ENCODE measurements at places on chromosomes 13 and 19. TPM values are rescaled to one million over a fixed set of nuclear protein-coding genes. Genes with fewer than 3 reads are reported as not detected.

The PABPC3 gene
- total RNA-seq, result 0.14 TPM

DNA sequence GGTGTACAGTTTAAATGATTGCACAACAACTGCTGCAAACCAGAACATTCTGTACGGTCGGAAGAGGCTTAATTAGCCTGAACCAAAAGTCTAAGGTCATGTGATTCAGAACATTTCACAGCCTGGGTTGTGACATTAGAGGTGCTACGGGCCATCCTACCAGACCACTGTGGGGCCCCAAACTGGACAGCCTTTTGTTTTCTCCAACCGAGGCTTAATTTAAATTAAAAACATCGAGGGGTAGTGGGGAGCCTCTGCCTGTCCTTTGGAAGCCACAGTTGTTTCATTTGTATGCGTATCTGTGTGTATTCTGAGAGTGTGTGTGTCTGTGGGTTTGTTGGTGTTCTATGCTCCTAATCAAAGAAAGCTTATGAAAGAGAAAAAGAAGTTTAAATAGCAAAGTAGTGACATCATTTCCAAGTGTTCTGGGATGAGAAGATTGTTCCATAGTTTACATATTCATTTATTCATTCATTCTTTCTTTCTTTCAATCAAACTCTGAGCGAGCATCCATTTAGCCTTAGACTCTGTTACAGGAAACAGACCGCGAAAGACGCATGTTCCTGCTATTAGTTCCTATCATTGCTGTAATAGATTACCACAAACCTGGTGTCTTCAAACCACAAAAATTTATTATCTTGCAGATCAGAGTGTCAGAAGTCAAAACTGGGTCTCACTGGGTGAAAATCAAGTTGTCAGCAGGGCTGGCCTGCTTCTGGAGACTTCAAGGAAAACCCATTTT is 444.8 kb downstream of the FOXO1 start:
- DNase-seq, result no peak

DNA sequence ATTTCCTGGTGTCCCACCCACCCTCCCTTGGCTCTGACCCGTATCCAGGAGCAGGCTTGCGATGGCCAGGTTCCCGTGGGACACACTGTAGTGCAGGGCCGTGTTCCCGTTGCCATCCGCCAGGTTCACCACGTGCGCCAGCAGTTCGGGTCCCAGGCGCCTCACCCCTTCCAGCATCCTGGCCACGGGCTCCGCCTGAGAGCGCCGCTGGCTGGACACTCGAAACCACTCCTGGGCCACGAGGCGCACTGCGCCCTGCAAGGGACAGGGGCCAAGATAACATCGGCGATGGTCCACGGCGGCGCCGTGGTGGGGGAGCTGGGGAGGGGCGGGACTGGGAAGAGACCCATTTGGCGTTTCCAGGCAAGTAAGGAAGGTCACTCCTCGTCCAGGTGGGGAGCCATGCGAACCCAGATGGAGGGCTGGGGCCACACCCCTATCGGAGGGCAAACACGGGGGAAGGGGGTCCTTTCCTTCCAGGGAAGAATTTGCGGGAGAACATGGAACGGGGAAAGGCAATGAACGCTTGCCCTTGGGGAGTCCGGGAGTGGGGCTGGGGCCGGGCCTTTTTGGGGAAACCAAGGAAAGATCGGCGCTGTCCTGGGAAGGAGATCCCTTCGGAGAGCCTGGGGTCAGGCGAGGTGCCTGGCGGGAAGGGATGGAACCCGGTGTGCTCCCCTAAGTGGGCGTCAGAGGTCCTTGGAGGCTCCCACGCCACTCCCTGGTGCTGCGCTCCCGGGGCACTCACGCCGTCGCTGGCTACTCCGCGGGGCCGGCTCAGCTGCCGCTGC is 9.9 kb downstream of the KANK3 start:
- no peak for DNase-seq

DNA sequence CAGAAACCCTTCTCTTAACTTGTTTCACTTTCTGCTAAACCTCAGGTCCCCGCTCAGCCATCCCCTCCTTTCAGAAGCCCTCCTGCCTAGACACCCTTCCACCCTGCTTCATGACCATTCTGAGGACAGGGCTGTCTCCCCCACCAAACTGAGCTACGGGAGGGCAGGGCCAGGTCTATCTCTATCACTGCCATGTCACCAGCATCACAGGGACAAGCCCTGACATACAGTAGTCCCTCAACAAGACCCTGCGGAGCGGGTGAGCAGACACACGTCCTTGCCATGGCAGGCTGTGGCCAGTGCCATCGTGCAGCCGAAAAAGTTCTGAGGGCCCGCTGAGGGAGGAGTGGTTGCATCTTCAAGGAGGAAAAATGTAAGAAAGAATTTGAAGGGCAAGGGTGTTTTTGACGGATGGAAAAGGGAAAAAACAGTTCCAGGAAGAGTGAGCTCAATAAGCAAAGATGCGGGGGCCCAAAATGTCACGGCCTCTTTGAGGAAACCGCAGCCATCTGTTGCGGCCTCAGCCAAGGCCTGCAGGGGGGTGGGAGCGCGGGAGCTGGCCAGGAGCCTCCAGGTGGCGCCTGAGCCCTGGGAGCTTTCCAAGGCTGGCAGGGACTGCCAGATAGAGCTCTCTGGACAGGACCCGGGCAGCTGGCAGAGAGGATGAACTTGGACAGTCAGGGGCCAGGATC is 8.1 kb downstream of the PTGIR start:
- peak; percentile 86 for DNase-seq
